ENCODE measurements at places on chromosomes 1 and 21. TPM values are rescaled to one million over a fixed set of nuclear protein-coding genes. Genes with fewer than 3 reads are reported as not detected.

Gene GPR153
- polyA plus RNA-seq = 2.7 TPM

- H3K4me3 ChIP-seq = no peak overlapping the region
- DNase-seq = no peak
- H3K27me3 ChIP-seq = no peaks in the 10 kb centered on the region
- H3K27ac ChIP-seq = no peak overlapping the region
Measured at GRCh38 chr21:31203431-31204054, 140.5 kb downstream of the TIAM1 start.

DNA sequence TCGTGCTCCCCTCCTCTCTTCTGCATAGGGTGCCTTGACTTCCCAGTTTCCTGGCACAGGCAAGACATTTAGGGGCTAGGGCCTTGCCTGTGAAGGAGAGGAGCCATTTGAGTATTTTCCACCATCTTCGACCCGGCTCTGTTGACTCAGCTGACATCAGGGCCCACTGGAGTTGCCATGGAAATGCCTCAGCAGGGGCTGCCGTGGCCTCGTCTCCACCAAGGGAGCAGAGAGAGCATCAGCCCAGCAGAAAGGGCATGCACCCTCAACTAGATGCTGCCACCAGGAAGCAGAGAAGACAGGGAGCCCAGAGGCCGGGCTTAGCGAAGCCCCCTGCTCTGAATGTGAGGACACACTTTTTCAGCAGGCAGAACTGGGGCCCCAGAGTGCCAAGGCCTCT is 101.9 kb upstream of the ACTL8 start:
- H3K4me1 ChIP-seq = no peaks in the 10 kb centered on the region
- no peak for DNase-seq
- no peaks in the 10 kb centered on the region for H3K27me3 ChIP-seq
- no peak overlapping the region for H3K27ac ChIP-seq
- H3K36me3 ChIP-seq = peaks cover 91% of the 10 kb centered on the region

- no peaks in the 10 kb centered on the region for H3K27me3 ChIP-seq
- H3K4me1 ChIP-seq = peaks cover 51% of the 10 kb centered on the region
- H3K4me3 ChIP-seq = no peak overlapping the region
- no peak for DNase-seq
- H3K36me3 ChIP-seq = no peaks in the 10 kb centered on the region
Measured at GRCh38 chr1:41500781-41501518, 16.5 kb upstream of the EDN2 start.

- H3K4me3 ChIP-seq = no peak overlapping the region
- H3K27me3 ChIP-seq = no peaks in the 10 kb centered on the region
- no peak overlapping the region for H3K27ac ChIP-seq
- no peaks in the 10 kb centered on the region for H3K36me3 ChIP-seq
Measured at GRCh38 chr1:178237121-178237520, 143.2 kb downstream of the RASAL2 start.

GRCh38 chr1:94230920-94231319 is 6.5 kb downstream of the ARHGAP29 start:
- no peak overlapping the region for H3K4me3 ChIP-seq
- peaks cover 30% of the 10 kb centered on the region for H3K4me1 ChIP-seq
- H3K27me3 ChIP-seq = no peaks in the 10 kb centered on the region
- no peak for DNase-seq
- no peaks in the 10 kb centered on the region for H3K36me3 ChIP-seq
- no peak overlapping the region for H3K27ac ChIP-seq
